CD4-positive, alpha-beta T cell treated with Interleukin-17A for 4 hours (primary cell): ENCODE measurements at places on chromosomes 6 and 20.

DNA sequence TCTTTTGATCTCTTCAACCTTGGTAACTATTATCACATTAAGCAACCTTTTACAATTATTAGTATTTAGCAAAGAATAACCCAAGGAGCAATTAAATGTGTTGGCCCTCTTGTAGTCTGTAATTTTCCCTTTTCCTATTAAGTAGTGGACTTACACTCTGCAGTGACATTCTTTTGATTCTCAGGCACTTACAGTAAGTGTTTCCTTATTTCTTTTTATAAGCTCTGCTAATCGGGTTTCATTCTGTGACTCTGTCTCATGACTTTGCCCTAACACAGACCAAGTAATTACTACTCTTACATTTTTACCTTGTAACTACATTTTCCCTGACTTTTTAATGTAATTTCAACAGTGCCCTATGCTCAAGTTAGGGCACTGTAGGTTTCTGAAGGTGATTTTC is 104.0 kb upstream of the EPHA7 start:
- no peak for DNase-seq

- DNase-seq: no peak
Observed at GRCh38 chr6:121393731-121394505, 41.5 kb upstream of the GJA1 start.

DNA sequence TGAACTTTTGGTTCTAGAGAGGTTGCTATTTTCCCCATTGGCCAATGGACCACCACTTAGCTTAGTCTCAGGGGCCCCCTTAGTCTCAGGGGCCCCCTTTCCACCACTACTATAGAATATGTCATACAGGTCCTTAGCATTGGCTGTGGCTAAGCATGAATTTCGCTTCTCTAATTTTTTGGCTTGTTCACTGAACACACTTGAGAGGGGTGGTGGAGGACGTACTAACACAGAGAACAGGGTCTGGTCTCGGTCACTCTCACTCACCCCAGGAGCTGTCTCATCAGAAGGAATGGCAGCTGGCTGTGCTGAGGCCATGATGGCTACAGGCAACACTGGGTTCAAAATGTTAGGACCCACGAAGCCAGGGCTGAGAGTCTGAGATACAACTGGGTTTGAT is 30.3 kb downstream of the ZNF318 start:
- DNase-seq: no peak

- DNase-seq: no peak
Observed at GRCh38 chr20:50983321-50983720, 24.7 kb downstream of the MOCS3 start.

DNA sequence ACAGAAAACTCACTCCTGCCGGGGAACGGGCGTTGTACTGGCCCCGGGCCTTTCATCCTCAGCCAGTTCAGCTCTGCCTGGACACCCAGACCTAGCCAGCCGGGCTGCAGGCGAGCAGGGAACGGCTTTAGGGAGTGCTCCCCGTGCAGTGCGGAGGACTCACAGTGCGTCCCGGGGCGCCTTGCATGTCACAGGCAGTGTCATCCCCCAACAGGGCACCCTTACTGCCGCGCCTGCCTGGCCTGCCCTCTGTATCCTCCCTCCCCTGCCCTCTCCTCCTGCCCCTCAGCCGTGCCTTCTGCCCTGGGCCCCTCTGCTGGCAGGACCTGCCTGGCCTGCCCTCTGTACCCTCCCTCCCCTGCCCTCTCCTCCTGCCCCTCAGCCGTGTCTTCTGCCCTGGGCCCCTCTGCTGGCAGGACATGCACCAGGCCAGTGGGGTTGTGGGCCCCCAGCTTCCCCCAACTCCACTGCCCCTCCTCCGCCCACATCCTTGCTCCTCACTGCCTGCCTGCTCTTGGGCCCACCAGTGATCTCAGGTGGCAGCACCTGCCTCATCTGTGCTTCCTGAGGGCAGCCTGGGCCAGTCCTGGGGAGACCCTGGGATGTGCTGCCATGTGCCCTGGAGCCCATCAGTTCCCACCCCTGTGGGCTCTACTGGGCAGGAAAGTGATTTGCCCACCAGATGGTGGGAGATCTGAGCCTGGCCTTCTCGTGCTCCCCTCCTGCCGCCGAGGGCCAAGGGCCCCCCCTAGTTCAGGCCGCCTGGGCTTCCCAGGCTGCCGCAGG is 43.0 kb downstream of the PYGB start:
- no peak for DNase-seq
